ENCODE measurements at places on chromosomes 6 and 20. TPM values are rescaled to one million over a fixed set of nuclear protein-coding genes. Genes with fewer than 3 reads are reported as not detected.

The IL20RA gene
- 16.7 TPM for total RNA-seq

The UST gene
- 3.1 TPM for total RNA-seq

The SNAP91 gene
- not detected for total RNA-seq

The VNN1 gene
- total RNA-seq: 3.6 TPM

The MYO6 gene
- total RNA-seq: 28.8 TPM

The SLPI gene
- 9.1 TPM for total RNA-seq

The MAP3K7 gene
- total RNA-seq: 12.7 TPM

- no peak for DNase-seq
Observed at GRCh38 chr20:8912731-8913130, 156.2 kb upstream of the PLCB4 start.

- no peak for DNase-seq
Observed at GRCh38 chr6:168860987-168861386, 392.7 kb downstream of the THBS2 start.

DNA sequence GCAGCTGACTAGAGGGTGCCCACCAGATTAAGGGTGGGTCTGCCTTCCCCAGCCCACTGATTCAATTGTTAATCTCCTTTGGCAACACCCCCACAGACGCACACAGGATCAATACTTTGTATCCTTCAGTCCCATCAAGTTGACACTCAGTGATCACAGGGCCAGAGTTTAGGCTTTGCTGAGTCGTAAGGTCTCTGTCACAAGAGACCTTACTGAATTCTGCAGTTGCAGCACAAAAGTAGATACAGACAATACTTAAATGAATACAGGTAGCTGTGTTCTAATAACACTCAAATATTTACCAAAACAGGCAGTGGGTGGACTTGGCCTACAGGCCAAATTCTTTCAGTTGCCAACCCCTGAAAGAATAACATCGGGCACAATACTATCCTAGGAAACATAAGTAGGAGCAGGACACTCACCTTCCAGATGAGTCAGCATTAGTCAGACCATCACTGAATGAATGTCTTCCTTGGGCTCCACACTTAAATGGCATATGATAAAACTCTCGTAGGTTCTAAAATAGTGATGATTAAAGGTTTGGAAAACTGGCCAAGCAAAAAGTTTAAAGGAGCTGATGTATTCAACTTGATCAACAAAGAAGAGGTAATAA is 190.0 kb downstream of the UBE3D start:
- DNase-seq: peak; percentile 52

- no peak for DNase-seq
Observed at GRCh38 chr6:70879496-70879895, 77.4 kb downstream of the B3GAT2 start.

GRCh38 chr6:36929607-36930006 is 24.9 kb upstream of the PI16 start:
- DNase-seq: no peak

- no peak for DNase-seq
Observed at GRCh38 chr6:53294611-53295010, 54.1 kb downstream of the ELOVL5 start.

- DNase-seq: no peak
Observed at GRCh38 chr6:13461805-13462204, 25.6 kb downstream of the GFOD1 start.

DNA sequence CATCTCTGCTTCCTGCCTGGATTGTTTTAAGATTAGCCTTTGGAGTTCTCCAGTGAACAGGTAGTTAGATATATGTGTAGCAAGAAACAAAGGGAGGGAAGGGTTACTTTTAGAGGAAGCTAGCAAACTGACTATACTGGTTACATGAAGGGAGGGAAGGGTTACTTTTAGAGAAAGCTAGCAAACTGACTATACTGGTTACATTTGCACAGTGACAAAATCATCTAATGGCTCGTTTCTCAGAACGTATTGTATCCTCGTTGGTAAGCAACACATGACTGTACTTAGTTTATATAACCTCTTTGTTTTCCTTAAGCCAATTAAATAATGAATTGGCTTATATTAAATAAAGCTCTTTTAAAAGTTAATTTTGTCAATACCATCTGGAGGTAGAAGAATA is 540.9 kb downstream of the EPM2A start:
- DNase-seq: no peak

DNA sequence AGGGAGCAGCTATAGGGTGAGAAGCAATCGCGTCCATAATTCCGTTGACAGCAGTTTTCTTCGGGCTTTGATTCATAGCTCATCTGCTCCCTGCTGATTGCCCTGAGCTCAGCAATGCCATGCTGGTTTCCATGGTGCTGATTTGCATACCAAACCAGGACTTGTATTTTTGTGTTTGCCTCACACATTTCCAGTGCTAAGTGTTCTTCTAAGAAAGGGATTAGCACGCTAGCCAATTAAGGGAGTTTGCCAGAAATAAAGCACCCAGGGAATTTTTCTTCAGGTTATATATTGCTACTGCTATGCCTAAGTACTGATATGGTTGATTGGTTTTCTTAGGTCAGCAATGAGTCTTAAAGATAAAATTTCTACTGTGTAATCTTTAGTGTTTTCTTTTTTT is 177.6 kb downstream of the PLCB1 start:
- no peak for DNase-seq

- DNase-seq: peak; percentile 59
Observed at GRCh38 chr6:34556031-34556471, at the start of gene SPDEF. SPDEF (minus strand) TSS chr6:34556329; CDS start chr6:34544455, 11,874 bp downstream.

GRCh38 chr20:58693226-58694006 is 816 bp downstream of the NPEPL1 start:
- DNase-seq: peak; percentile 58

DNA sequence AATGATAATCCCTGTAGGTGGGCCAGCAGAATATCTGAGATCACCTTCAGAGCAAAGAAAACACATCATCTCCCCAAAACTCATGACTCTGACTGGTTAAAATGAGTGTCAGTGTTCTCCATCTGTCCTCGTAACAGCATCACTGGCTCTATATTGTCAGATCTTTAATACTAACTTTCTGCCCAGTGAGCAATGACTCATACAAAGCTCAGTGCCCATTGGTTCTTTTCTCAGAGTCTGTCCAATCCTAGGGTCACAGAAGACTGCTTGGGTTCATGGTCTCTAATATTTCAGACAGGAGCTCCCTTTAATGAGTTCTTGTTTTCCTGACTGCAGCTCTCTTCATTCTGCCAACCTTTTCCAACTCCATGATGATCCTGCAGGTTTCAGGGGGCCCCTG is 36.4 kb downstream of the HLA-DPB1 start:
- peak; percentile 57 for DNase-seq

DNA sequence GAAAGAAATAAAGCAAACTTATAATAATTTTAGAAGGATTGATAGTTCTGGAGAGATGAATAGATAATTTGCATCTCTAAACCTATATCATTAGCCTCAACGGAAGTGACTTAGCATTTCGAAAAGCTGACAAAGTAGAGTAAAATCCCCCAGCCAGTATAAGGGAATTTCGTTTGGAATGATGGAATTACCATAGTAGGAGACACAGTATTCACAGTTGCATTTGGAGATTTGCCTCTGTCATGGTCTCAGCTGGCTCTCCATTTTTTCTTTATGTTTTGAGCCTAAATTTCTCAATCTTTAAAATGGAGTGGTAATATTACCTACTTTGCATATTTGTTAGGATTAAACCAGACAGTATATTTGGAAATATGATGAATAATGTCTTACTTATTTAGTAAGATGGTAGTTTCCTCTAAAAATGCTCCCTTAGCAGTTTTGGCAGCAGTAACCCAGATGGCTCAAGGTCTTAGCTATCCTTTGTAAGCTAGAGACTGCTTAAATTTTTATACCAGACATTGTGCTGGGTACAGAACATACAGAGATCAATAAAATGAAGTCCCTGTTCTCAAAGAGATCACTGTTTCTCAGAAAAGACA is 58.2 kb downstream of the SMAP1 start:
- DNase-seq: no peak

DNA sequence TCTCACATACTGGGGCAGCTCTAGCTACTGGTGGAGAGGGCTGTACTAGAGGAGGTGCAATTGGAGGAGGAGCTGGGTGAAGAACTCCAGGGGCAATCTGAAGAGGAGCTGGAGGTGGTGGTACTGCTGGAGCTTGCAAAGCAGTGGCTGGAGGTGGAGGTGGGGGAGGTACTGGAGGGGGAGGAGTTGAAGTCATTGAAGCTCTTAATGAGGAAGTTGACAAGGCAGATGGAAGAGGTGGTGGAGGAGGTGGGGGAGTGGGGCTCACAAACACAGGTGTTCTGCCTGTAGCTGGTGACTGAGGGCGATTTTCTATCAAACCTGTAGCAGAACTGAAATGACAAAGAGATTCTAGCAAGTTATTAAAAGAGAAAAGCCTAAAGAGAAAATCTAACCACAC is 77.6 kb downstream of the WASF1 start:
- DNase-seq: no peak
